Gastrocnemius medialis (tissue), 4 donors: ENCODE measurements at places on chromosomes 16 and 17. TPM values are rescaled to one million over a fixed set of nuclear protein-coding genes. Genes with fewer than 3 reads are reported as not detected.

- peaks cover 54% of the 10 kb centered on the region for H3K4me1 ChIP-seq
- H3K36me3 ChIP-seq, result no peaks in the 10 kb centered on the region
- H3K27ac ChIP-seq, result peak overlapping the region; percentile 31
- no peaks in the 10 kb centered on the region for H3K27me3 ChIP-seq
- H3K4me3 ChIP-seq, result no peak overlapping the region
- DNase-seq, result peak; percentile 23
These were observed 41.1 kb downstream of the TNRC6C start for GRCh38 chr17:77999413-78000173.

GRCh38 chr16:12009922-12010321 lies 33.4 kb downstream of the SNX29 start:
- H3K4me1 ChIP-seq, result peaks cover 12% of the 10 kb centered on the region
- no peak overlapping the region for H3K27ac ChIP-seq
- DNase-seq, result no peak
- H3K36me3 ChIP-seq, result no peaks in the 10 kb centered on the region

- H3K27ac ChIP-seq, result no peak overlapping the region
- H3K27me3 ChIP-seq, result no peaks in the 10 kb centered on the region
- no peak for DNase-seq
- H3K4me3 ChIP-seq, result no peak overlapping the region
- no peaks in the 10 kb centered on the region for H3K4me1 ChIP-seq
These were observed 23.4 kb upstream of the JPT2 start for GRCh38 chr16:1654505-1655268.

DNA sequence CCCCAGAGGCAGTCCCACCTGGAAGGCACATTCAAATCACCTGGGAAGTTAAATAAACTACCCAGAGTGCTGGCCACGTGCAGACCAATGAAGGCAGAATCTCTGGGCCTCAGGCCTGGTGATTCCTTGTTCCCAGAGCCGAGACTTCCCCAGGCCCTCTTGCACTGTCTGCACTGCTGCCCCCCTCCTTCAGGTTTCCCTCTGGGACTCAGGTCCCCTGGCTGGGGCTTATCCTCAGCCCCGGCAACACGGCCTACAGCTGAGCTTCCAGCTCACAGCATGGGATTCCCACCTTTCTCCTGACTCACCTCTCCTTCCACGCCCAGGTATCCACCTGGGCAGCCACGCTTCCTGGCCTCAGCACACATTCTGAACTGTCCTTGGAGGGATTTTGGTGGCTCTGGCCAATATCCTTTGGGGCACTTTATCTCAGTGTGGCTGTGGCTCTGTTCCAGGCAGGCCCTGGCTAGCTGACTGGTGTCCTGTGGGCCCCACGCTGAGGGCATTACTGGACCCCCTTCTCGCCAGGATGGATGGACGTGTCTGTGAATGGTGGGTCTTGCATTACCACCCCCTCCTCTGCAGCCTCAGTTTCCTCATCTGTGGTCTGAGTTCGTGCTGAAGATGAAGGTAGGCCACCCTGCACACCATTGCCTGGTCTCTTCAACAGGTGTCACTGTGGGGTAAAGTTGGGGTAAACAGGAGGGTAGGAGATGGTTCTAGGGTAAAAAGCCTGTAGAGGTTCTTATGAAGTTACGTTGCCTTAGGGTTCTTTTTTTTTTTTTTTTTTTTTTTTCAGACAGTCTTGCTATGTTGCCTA lies 165.7 kb downstream of the IRF8 start:
- no peak for DNase-seq
- H3K4me3 ChIP-seq, result no peak overlapping the region
- H3K36me3 ChIP-seq, result no peaks in the 10 kb centered on the region
- H3K27me3 ChIP-seq, result peaks cover 6% of the 10 kb centered on the region

- no peaks in the 10 kb centered on the region for H3K27me3 ChIP-seq
- H3K36me3 ChIP-seq, result no peaks in the 10 kb centered on the region
- no peak overlapping the region for H3K4me3 ChIP-seq
- H3K27ac ChIP-seq, result no peak overlapping the region
- H3K4me1 ChIP-seq, result no peaks in the 10 kb centered on the region
These were observed 345.2 kb upstream of the PMFBP1 start for GRCh38 chr16:72517154-72517553.

DNA sequence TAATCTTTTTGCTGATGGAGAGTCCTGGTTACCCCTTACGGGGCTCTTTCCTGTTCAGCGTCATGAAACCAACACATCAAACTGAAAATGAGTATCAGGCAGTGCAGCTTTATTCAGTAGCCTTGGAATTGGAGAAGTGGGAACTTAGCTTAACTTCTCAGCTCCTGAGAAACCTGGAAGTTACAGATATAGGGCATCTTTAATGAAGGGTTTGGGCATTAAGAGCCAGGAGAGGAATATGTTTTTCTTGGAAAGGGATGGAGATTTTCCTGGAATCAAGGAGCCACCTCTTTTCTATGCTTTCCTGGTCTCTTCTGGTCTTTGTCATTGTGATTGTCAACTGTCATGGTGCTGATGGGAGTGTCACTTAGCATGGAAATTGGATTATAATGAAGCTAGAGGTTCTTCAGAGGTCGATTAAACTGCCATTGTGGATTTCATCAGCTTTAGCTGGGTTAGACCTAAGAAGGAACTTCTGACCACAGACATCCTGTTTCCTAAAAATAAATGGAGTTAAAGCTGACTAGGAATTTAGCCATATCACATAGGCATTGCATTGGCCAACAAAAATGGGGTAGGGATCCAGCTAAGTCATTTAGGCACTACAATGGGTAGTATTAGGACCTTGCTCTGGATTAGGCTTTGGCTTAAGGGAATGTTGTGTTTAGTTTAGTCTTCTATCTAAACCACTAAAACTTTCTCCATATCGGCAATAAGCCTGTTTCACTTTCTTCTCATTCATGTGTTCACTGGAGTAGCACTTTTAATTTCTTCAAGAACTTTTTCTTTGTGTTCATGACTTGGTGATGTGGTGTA lies 186.4 kb downstream of the BCAS3 start:
- H3K4me3 ChIP-seq, result no peak overlapping the region
- H3K27ac ChIP-seq, result no peak overlapping the region
- no peaks in the 10 kb centered on the region for H3K4me1 ChIP-seq

DNA sequence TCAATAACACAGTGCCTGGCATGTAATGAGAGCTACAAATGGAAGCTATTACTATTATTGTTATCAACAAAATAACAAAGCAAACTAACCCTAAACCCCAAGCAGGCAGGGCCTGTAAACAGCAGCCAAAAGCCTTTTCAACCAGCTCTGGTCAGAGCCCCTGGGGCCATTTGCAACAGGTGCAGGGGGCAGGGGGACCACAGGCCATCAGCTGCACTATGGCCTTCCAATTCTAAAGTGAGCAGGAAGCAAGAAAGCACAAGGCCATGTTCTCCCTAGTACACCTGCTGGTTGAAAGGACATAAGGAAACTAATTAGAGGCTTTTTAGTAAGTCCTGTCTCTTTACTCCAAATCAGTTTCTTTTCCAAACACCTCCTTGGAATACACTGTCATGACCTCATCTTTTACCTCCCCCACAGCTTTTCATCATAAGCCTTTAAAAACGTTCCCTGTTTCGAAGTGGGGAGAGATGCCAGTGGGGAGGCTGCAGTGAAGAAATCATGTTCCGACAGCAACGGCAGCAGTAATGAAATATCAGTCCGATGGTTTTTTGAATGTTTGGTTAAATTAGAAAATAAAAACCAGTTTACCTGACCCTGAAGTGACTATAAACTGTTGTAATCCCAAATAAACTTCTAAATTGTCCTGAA lies 68.4 kb upstream of the GSG1L start:
- H3K4me1 ChIP-seq, result no peaks in the 10 kb centered on the region
- no peak for DNase-seq
- H3K27ac ChIP-seq, result no peak overlapping the region
- no peak overlapping the region for H3K4me3 ChIP-seq

GRCh38 chr17:48873696-48874443 lies 18.7 kb upstream of the ATP5MC1 start:
- peaks cover 35% of the 10 kb centered on the region for H3K4me1 ChIP-seq
- peak overlapping the region; percentile 24 for H3K27ac ChIP-seq
- no peaks in the 10 kb centered on the region for H3K36me3 ChIP-seq
- H3K27me3 ChIP-seq, result no peaks in the 10 kb centered on the region

Gene RNF222
- total RNA-seq, result not detected

DNA sequence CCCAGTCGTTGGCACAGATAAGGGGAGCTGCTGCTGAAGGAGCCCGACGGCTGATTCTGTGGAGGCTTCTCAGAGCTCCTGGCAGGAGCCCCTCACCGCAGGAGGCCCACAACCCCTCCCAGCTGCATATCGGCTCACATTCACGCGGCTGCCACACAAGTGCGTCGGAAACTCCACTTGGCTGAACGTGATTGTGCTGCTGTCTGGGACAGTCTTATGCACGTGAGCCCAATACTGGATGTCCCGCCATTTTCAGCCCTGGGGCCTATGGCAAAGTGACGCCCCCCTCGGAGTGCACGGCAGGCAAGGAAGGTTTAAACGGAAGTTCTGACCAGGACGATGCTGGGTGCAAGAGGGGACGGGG lies 8.7 kb upstream of the PITPNA start:
- H3K27ac ChIP-seq, result no peak overlapping the region
- no peaks in the 10 kb centered on the region for H3K36me3 ChIP-seq
- no peaks in the 10 kb centered on the region for H3K27me3 ChIP-seq
- DNase-seq, result no peak
- H3K4me1 ChIP-seq, result peaks cover 19% of the 10 kb centered on the region

- H3K27ac ChIP-seq, result no peak overlapping the region
- no peak overlapping the region for H3K4me3 ChIP-seq
- H3K27me3 ChIP-seq, result no peaks in the 10 kb centered on the region
- H3K4me1 ChIP-seq, result no peaks in the 10 kb centered on the region
- no peaks in the 10 kb centered on the region for H3K36me3 ChIP-seq
These were observed 84.6 kb upstream of the GRIN2A start for GRCh38 chr16:10266809-10267208.

DNA sequence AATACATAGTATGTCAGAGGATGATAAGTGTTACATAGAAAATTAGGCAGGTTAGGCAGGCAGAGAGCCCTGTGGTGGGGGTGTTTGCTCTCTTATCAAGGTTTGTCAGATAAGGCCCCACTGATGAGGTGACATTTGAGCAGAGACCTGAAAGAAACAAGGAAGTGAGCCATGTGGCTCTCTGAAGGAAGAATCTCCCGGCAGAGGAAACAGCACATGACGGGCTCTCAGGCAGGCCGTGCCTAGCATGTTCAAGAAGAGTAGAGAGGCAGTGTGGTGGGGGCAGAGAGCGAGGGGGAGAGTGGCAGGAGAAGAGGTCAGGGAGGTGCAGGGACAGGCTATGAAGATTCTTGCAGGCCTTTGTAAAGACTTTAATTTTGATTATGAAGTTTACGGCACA lies 82.0 kb upstream of the ASIC2 start:
- no peaks in the 10 kb centered on the region for H3K4me1 ChIP-seq
- H3K27ac ChIP-seq, result no peak overlapping the region
- H3K27me3 ChIP-seq, result no peaks in the 10 kb centered on the region
- H3K4me3 ChIP-seq, result no peak overlapping the region

Gene SYCE1L
- total RNA-seq, result not detected

GRCh38 chr16:49350265-49351095 lies 23.1 kb upstream of the C16orf78 start:
- H3K27me3 ChIP-seq, result peaks cover 19% of the 10 kb centered on the region
- H3K27ac ChIP-seq, result no peak overlapping the region
- DNase-seq, result peak; percentile 27
- no peaks in the 10 kb centered on the region for H3K36me3 ChIP-seq

- H3K36me3 ChIP-seq, result no peaks in the 10 kb centered on the region
- peaks cover 13% of the 10 kb centered on the region for H3K4me1 ChIP-seq
- H3K4me3 ChIP-seq, result peak overlapping the region; percentile 55
- no peak for DNase-seq
- H3K27ac ChIP-seq, result peak overlapping the region; percentile 76
These were observed 665 bp upstream of the MT1M start for GRCh38 chr16:56631832-56632155.

DNA sequence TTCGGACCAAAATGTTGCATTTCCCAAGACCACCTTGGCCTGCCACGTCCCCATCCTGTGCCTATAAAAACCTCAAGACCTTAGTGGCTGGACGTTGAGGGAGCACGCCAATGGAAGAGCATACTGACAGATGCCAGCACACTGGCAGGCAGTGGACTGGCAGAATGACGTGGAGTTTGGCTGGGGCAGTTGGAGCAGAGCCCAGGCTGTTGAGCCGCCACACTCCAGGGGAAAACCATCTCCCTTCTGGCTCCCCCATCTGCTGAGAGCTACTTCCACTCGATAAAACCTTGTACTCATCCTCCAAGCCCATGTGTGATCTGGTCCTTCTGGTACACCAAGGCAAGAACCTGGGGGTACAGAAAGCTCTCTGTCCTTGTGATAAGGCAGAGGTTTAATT lies 494.1 kb downstream of the CDH11 start:
- no peak for DNase-seq
- no peaks in the 10 kb centered on the region for H3K27me3 ChIP-seq
- no peaks in the 10 kb centered on the region for H3K36me3 ChIP-seq
- no peak overlapping the region for H3K27ac ChIP-seq

Gene CHST5
- total RNA-seq, result not detected

Gene CCL8
- total RNA-seq, result not detected

Gene SPATA32
- total RNA-seq, result not detected

DNA sequence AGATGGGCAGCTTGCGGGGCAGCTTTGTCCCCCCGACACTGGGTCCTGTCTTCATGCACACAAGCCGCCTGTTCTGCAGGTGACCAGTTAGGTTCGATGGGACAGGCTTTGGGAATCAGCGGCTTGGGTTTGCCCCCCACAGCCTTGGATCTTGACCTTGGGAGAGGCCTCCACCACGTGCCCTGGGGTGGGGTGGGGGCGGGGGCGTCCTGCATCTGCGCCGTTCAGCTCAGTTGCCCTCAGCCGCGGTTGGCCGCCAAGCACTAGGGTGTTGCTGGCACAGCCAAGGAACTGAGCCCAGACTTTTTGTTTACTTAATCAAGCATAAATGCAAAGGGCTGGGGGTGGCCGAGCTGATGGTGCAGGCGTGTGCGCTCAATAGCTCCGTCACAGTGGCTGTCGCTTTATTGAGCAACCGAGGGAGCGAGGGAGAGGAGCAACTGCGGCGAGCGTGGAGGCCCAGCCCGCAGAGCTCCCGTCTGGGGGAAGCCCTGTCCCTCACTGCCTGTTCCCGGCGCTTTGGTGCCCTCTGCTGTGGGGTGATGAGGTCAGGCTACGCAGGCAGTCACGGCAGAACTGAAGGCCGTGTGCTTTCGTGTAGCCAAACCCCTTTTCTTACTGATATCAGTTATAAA lies 33.9 kb downstream of the JPH3 start:
- peak; percentile 64 for DNase-seq
- no peak overlapping the region for H3K27ac ChIP-seq
- peaks cover 6% of the 10 kb centered on the region for H3K4me1 ChIP-seq
- peaks cover 8% of the 10 kb centered on the region for H3K27me3 ChIP-seq
- H3K4me3 ChIP-seq, result no peak overlapping the region
- no peaks in the 10 kb centered on the region for H3K36me3 ChIP-seq

DNA sequence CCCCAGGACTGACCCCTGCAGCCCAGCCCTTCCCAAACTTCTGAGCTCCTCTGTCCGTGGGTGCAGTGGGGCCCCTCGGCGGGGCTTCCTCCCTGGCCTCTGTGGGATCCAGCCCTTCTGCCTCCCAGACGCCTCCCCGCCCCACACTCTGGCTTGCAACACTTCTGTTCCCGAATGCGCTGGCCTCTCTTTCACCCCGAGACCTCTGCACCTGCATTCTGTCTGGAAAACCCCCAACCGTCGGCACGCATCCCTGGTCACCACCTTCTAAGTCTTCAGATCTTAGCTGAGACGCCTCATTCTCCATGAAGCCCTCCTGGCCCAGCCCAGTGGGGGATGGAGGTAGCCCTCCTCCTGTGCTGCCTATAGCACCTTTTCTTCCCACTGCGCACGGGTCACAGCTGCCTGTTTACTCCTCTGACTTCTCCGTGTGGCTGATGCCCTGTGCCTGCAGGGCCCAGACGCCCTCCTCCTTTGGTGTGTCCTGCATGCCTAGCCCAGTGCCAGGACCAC lies 26.4 kb downstream of the TMEM235 start:
- H3K4me3 ChIP-seq, result no peak overlapping the region
- H3K4me1 ChIP-seq, result peaks cover 10% of the 10 kb centered on the region
- H3K27ac ChIP-seq, result peak overlapping the region; percentile 71
- no peaks in the 10 kb centered on the region for H3K36me3 ChIP-seq
- H3K27me3 ChIP-seq, result no peaks in the 10 kb centered on the region

Gene THRA
- total RNA-seq, result 45.2 TPM

Gene RAB34
- 14.9 TPM for total RNA-seq
